HTR-8/SVneo (cell line): ENCODE measurements at places on chromosomes 6 and 20.

GRCh38 chr6:158222066-158222465, 53.9 kb downstream of the GTF2H5 start:
- no peak for DNase-seq

DNA sequence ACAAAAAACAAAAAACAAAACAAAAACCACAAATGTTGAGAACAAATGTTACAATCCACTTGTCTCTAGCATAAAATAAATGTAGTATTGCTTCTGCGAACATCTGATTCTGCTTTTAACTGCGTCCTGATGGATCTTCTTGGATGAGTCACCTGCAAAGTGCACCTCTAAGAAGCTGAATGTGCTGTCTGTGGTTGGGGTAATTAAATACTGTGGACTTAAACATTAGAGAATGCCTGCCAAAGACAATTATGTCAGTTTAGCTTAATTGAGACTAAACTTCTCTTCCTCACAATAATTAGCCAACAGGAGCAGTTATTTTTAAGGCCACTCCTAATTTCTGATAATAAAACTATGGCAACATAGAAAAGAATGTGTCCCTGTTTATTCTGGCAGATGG, 253.4 kb downstream of the PHACTR1 start:
- DNase-seq: no peak

- peak; percentile 54 for DNase-seq
Observed at GRCh38 chr20:23349338-23350195, 1.0 kb upstream of the NXT1 start.

GRCh38 chr20:62929051-62929538, 2.8 kb upstream of the DIDO1 start:
- DNase-seq: no peak

GRCh38 chr6:5128351-5128750, 43.2 kb downstream of the PPP1R3G start:
- DNase-seq: no peak

DNA sequence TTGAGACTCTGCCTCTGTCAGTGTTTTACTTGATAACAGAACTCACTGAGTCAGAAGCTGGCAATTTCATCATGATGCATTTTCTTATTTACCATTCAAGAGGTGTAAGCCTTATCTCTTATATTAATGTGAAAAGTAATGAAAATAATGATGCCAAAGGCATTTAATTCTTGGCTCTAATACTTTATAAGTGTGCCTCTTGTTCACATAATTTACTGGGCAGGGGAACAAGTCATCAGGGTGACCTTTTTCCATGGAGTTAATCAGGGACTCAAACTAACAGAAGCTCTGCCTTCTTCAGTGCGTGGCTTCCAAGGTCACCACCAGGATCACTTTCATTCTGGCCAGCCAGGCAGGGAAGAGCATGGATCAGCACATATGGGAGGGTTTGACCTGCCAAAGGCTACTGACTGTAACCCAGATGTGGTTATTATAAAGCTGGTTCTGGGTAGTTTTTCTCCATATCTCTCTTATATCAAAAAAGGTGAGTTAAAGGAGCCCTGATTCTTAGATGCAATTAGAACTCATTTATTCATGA, 5.2 kb upstream of the PLCB1 start:
- no peak for DNase-seq

DNA sequence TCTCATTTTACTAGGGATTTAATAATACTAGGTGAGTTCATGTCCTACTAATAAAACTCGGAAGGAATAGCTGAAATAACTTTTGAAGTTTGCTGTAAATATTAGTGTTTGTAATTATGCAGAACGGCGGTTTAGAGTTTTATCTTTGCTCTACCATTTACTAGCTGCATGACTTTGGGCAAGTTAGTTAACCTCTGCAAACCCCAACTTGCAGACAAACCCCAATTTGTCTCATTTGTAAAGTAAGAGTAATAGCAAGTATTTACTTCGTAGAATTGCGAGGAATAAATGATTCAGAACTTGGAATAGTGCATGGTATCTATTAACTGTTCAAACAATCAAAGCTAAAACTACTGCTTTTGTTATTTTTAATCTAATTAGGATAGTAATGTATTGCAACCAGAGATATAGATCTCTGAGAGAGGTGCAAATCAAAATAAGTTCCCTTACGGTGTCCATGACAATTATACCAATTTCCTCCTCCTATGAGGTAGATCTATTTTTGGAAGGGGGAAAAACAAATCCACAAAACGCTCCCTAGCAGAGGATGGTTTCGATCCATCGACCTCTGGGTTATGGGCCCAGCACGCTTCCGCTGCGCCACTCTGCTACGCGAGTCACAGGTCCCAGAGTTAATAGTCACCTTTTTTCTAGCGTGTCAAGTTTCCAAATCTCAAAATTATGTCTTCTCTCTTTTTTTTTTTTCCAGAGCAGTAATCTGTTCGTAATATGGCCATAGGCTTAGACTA, 35.1 kb upstream of the BTN3A2 start:
- DNase-seq: no peak

- no peak for DNase-seq
Observed at GRCh38 chr6:26105109-26105730, 18.0 kb downstream of the HFE start.

- no peak for DNase-seq
Observed at GRCh38 chr6:11251553-11252360, 19.3 kb upstream of the NEDD9 start.

DNA sequence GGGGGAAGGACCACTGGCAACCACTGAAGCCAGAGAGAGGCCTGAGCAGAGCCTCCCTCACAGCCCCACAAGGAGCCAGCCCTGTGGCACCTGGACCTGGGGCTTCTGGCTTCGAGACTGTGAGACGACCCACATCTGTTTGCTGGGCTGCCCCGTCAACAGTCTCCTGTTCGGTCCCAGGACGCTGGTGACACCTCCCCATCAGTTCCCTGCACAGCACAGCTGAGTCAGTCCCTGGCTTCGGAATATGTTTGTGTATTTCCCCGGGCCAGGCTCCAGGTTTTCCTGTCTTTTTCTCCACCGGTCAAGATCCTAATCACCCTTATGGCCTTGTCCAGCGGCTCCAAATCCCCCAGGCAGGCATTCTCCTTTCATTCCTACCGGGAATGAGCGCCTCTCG, 46.4 kb upstream of the SMOC2 start:
- DNase-seq: no peak

GRCh38 chr6:136225496-136225895, 24.6 kb downstream of the MTFR2 start:
- DNase-seq: no peak

- DNase-seq: no peak
Observed at GRCh38 chr6:5752391-5752680, 254.4 kb downstream of the NRN1 start.

- DNase-seq: no peak
Observed at GRCh38 chr6:34022250-34022872, 123.5 kb downstream of the GRM4 start.

DNA sequence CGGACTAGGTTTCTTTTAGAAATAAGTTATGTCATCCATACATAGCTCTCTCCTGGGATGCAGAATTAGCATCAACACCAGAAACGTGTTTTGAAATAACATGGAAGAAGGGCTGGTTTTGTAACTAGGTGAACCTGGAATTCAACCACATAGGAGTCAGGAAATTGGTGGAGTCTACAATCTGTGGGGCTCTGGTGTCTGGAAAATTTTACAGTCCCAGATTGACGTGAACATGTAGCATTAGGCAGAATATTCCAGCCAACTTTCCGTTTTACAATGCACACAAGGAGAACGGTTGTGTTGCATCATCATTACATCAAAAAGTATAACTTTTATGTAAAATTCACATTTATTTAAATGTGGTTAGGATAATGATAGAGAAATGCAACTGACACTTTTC, 1.9 kb downstream of the KCNQ5 start:
- DNase-seq: no peak

GRCh38 chr6:11282245-11282644, 49.8 kb upstream of the NEDD9 start:
- DNase-seq: no peak

GRCh38 chr6:122631571-122632249, 21.5 kb downstream of the PKIB start:
- no peak for DNase-seq

GRCh38 chr6:107305391-107305790, 154.0 kb downstream of the PDSS2 start:
- DNase-seq: no peak

- no peak for DNase-seq
Observed at GRCh38 chr6:170018422-170018935, 267.1 kb downstream of the ERMARD start.

GRCh38 chr6:108736832-108737231, 111.4 kb upstream of the ARMC2 start:
- peak; percentile 78 for DNase-seq

- no peak for DNase-seq
Observed at GRCh38 chr6:170021579-170021978, 269.3 kb downstream of the DLL1 start.
